ENCODE measurements at places on chromosomes 16 and 17. TPM values are rescaled to one million over a fixed set of nuclear protein-coding genes. Genes with fewer than 3 reads are reported as not detected.

Gene CLEC3A
- not detected for total RNA-seq

DNA sequence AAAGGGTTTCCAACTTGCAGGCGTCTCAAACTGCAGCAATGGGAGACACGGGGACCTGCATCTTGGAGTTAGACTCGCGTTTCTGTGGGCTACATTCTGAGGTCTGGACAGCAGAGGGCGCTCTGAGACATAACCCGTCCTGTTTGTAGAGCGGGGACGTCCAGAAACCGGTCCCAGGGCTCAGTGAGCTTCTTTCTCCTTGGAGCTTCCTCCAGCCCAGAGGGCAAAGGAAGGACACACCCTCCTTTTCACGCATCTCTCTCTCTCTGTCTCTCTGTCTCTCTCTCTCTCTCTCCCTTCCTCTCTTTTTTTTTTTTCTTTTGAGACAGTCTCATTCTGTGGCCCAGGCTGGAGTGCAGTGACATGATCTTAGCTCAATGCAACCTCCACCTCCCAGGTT is 19.8 kb downstream of the COX4I1 start:
- peak; percentile 86 for DNase-seq

DNA sequence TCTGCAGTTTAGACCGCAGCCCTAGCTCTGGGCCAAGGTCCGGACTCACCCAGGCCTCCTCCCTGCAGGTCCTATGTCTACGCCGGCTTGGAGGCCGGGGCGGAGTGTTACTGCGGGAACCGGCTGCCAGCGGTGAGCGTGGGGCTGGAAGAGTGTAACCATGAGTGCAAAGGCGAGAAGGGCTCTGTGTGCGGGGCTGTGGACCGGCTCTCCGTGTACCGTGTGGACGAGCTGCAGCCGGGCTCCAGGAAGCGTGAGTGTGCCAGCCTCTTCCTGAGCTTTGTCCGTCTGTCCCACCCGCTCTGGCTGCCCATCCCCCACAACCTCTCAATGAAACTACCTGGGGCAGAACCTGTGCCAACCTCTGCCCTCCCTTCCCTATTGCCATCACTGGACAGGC is 20.1 kb downstream of the WSCD1 start:
- no peak for DNase-seq

GRCh38 chr17:72122765-72123529 is 2.1 kb downstream of the SOX9 start:
- no peak for DNase-seq

GRCh38 chr17:30230596-30231125 is 4.8 kb downstream of the SLC6A4 start:
- DNase-seq, result no peak

- DNase-seq, result no peak
Measured at GRCh38 chr17:75478508-75478907, 22.1 kb downstream of the TMEM94 start.

DNA sequence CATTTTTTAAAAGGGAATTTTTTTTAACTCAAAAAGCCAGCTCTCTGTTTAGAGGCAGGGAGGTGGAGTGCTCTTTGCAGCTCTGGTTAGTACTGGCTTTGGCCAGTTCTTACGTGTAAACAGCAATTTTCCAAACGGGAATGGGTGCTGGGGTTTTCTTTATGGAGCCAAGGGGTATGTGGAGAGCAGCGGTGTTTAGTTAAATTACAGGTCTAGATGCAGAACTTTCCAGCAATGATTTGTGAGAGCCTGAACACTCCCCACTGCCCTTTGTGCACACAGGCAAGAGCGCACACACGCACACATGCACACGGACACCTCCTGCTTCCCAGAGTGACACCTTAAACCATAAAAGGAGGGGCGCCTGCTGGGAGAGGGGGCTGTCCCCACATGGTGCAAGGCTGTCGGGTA is 140.2 kb downstream of the MSI2 start:
- DNase-seq, result no peak

Gene HBZ
- not detected for total RNA-seq

Gene ZNF768
- 59.6 TPM for total RNA-seq

GRCh38 chr17:9987779-9988585 is 82.9 kb upstream of the RCVRN start:
- no peak for DNase-seq

Gene RAB11FIP4
- total RNA-seq, result 44.7 TPM

Gene ABCA3
- total RNA-seq, result 12.5 TPM

- DNase-seq, result no peak
Measured at GRCh38 chr16:74372369-74372768, 3.7 kb upstream of the NPIPB15 start.

DNA sequence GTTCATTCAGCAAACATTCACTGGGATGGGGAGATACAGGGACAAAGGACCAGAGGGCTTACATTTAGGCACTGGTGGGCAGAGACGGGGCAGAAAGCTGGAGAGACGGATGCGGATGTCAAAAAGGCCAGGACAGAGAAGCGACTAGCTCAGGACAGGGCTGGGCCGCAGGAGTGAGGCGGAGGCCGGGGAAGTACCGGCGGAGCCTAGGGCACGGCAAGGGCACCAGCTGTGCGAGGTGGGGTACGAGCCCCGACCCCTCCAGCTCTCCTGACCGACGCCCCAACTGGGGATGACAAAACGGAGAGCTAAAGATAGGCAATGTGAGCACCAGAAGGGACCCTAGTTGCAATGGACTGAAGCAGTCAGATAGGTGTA is 3.9 kb upstream of the SGCA start:
- DNase-seq, result no peak

DNA sequence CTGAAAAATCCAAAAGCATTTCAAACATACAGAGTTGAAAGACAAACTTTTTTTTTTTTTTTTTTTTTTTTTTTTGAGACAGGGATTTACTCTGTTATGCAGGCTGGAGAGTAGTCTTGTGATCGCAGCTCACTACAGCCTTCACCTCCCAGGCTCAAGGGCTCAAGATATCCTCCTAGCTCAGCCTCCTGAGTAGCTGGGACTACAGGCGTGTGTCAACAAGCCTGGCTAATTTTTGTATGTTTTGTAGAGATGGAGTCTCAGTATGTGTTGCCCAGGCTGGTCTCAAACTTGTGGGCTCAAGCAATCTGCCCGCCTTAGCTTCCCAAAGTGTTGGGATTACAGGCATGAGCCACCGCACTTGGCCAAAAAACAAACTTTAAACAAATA is 64.2 kb upstream of the KIFC3 start:
- no peak for DNase-seq

Measured in type B pancreatic cell (in vitro differentiated cells).